ENCODE measurements at places on chromosomes 7 and 10.

- no peak for DNase-seq
Measured at GRCh38 chr10:52961323-52961722, 188.7 kb upstream of the MBL2 start.

GRCh38 chr7:158830211-158830723 is 958 bp upstream of the ESYT2 start:
- DNase-seq: no peak

DNA sequence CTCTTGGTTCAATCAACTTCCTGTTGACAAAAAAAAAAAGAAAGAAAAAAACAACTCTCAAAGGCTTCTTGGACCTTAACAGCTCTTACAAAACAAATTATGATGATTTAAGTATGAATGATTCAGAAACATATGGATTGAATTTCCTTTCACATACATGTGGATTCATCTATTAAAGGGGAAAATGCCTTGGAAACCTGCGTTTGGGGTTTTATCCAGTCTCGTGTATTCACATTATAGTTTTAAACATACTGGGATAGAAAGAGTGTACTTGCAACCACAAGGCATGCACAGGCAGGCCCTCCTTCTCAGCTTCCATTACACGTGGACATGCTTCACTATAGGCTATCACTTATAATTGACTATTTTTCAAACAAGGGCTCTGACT is 286.7 kb downstream of the INHBA start:
- DNase-seq: no peak

GRCh38 chr10:11933577-11934223 is 108.9 kb downstream of the UPF2 start:
- no peak for DNase-seq

DNA sequence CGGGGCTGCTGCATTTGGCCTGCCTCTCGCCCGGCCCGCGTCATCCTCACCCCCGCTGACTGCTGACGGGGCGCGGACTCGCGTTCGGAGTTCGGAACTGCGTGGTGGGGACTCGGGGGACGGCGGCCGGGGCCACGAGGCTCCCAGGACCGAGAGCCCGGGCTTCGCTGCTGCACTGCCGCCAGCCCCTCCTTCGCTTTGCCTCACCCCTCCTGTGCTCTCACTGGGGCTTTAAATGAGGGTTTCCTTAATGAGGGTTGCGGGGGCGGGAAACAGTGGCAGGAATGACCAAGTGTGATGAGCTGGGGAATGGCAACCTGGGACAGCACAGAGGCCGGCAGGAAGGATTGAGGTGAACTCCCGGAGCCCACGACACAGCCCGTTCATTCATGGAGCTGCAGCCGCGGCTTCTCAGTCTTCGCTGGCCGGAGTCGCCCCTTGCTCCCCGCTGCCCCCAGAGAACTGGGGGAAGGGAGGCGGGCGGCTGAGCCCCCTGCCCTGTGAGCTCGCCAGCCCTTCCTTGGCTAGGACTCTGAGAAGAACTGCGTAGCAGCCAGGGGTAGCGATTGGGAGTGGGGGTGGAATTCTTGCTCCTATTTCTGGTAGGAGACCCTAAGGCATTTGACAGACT is 1.5 kb upstream of the LRRC4 start:
- no peak for DNase-seq
